ENCODE measurements at places on chromosomes 7 and 10.

GRCh38 chr10:29687421-29688164 is 52.8 kb upstream of the SVIL start:
- no peak for DNase-seq

GRCh38 chr7:127035203-127035849 is 217.4 kb downstream of the GRM8 start:
- DNase-seq = no peak

DNA sequence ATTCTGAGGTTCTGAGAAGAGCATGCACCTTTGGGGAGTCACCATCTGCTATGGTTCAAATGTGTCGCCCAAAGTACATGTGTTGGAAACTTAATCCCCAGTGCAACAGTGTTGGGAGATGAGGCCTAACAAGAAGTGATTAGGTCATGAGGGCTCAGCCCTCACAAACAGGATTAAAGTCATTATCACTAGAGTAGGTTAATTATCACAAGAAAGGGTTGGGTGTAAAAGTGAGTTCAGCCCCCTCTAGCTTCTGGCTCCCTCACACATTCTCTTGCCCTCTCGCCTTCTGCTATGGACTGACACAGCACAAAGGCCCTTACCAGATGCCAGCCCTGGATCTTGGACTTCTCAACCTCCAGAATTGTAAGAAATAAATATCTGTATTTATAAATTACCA is 100.3 kb upstream of the C10orf90 start:
- no peak for DNase-seq

DNA sequence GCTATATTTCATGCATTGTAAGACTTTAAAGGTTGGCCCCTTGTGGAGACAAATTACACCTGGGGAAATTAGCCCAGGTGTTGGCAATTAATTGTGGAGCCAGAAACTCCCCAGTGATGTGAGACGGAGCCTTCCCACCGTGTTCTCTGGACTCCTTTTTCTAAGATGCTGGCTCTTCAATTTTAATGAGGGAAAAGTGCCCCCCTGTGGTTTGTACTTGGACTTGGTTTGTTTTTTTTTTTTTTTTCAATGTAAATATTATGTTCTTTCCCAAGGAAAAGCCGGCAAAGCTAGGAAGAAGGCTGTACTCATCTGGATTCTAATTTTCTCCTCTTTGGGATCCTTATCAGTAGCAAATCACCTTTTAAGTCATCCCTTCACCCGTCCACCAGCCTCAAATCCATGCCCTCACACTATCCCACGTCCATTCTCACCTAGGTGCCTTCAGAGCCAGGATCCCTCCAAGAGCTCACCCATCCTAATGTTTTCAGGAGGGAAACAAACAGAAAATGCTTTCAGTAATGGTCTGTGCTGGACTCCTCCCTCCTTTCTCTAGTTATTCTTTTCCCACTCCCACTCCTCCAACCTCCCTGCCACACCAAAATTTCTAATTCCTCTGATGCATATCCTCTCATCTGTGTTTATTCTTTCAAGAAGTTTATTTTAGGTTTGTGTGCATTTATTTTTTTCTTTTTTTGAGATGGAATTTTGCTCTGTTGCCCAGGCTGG is 20.4 kb upstream of the ST8SIA6 start:
- DNase-seq = no peak

DNA sequence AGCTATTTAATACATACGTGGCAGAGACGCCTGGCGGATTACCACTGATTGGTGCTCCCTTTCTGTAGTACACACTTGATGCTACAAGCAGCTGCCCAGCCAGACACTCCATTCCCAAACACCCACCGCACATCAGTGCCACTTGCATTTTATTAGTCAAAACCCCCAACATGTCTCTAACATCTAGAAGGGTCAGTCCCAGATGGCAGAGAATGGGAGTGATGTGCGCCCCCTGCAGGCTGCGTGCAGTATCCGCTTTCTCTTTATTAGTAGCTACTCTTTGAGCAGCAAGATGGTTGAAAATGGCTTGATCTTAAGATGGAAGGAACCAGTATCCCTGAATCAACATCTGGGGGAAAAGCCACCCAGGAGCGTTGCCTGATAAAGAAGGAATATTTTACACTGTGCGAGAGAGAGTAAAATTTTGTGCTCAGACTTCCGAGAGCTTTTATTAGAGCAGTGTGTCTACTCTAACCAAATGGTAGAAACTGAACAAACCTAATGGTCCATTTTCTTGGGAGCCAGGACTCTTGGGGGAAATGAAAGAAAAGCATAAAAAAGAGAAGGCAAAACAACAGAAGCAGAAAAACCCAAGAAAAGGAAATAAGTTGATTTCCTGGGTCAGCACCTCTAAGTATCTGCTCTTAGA is 78.3 kb downstream of the ST8SIA6 start:
- DNase-seq = no peak

DNA sequence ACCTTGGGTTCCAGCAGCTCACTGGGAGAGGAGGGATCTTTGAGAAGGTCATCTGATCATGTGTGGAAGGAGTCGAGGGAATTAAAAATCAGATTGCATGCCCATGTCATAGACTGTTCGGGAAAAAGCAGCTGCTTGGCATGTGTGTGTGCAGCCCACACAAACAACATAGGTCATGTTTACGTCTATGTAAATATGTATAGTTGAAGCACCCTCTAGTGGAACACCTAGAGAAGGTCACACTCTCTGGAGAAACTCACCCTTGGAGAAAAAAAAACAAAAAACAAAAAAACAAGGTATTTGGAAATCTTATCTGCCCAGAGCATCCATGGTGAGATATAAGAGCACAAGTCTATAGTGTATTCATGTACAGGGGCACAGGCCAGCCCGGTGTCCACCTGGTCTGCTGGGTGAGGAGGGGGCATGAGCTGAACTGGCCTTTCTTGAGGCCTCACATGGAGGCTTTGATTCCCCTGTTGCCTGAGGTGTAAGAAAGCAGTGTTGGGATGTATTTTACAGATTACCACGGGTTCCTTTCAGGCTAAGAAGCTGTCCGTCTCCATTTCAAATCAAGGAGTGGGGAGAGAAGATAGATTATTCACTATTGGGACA is 98.0 kb downstream of the NPY start:
- DNase-seq = no peak

- no peak for DNase-seq
These were observed 99.6 kb downstream of the PRPF18 start for GRCh38 chr10:13686331-13686752.

- no peak for DNase-seq
These were observed 18.1 kb upstream of the LIPK start for GRCh38 chr10:88687853-88688467.

DNA sequence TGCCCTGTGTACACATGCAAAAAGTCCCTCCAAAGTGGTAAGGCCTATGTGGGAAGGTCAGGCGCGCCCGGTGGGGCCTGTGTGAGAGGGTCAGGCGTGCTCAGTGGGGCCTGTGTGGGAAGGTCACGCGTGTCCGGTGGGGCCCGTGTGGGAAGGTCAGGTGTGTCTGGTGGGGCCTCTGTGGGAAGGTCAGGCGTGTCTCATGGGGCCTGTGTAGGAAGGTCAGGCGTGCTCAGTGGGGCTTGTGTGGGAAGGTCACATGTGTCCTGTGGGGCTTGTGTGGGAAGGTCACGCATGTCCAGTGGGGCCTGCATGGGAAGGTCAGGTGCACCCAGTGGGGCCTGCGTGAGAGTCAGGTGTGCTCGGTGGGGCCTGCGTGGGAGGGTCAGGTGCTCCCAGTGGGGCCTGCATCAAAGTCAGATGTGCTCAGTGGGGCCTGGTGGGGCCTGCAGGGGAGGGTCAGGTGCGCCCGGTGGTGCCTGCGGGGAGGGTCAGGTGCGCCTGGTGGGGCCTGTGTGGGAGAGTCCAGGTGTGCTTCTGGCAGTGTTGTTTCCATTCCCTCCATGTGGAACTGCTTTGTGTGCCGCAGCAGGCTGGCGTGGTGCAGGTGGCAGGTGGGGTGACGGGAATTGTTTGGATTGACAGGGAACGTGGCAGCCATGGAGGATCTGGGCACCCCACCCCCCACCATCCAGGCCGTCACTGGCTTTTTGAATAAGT is 15.4 kb downstream of the LRRC27 start:
- DNase-seq = no peak

- peak; percentile 67 for DNase-seq
These were observed 258.6 kb downstream of the PAXIP1 start for GRCh38 chr7:154744256-154744860.

DNA sequence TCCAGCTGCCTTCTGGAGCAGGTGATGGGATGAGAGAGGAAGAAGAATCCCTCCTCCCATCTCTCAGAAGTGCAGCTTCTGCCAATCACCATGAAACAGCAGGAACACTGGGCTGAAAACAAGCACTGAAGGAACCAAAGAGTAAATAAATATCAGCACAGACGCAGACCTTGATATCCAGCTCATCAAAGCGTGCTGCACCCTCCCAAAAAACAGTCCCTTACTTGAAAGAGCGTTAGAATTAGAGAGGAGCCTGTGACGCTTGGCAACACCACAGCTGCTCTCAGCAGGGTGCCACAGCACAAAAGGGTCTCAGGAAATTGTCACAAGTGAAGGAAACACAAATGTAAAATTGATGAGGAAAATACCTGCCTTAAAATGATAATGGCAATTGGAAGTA is 39.5 kb downstream of the KLF6 start:
- no peak for DNase-seq
